ENCODE measurements at places on chromosomes 3 and 15. TPM values are rescaled to one million over a fixed set of nuclear protein-coding genes. Genes with fewer than 3 reads are reported as not detected.

The RTP4 gene
- 2.7 TPM for total RNA-seq

The CGNL1 gene
- total RNA-seq = 65.6 TPM

DNA sequence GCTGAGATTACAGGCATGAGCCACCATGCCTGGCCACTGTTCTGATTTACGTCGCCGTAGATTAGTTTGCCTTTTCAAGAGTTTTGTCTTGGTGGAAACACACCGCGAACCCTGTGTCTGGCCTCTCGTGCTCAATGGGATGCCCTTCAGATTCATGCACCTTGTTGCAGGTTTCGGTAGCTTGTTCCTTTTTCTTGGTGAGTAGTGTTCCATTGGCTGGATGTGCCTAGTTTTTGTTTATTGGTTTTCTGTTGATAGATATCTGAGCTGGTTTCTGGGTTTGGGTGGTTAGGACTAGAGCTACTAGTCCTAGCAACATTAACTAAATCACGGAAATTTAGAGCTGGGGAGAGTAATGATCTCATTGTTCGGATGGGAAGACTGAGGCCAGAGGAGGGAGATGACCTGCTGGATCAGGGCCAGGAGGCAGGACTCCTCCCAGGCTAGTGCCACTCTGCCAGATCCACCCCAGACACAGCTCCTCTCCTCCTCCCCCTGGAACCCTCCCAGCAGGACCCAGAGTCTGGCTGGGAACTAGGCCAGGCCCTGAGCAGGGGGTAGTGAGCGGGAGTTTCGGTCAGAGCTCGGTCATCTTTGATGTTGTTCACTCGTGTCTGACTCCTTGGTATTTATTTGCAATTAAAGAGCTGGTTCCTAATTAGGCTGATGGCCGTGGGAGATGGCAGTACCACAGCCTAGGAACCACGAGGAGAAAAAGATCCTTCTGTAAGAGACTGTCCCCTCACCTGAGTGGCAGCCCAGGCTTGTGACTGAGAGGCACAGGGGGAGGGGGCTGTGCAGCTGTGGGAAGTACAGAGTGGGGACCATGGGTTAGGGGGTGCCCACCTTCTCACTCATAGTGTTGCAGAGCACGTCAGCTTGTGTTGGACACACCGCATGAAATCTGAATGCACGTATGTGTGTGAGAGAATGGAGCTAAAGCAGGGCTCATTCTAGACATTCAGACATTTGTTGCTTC, 73.4 kb downstream of the SMAD6 start:
- no peak overlapping the region for H3K27ac ChIP-seq
- H3K27me3 ChIP-seq = no peaks in the 10 kb centered on the region
- H3K36me3 ChIP-seq = no peaks in the 10 kb centered on the region
- no peak for DNase-seq
- H3K4me3 ChIP-seq = no peak overlapping the region

DNA sequence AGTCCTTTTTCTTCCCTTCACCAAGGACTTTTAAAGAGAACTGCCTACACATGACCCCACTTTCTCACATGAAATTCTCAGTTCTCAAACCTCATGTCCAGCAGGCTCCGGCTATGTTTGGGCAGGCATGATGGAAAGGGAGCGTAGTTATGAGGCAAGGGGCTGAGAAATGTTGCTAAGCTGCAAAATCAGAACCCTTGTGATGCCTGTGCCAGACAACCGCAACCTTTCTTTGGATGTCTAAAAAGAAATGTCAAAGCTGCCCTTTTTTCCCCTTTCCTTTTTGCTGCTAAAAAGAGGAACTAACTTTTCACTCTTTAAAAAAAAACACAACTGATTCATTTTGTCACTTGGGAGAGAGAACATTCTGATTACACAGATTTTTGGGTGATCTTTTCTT, 19.2 kb downstream of the GNB4 start:
- H3K27ac ChIP-seq = no peak overlapping the region
- H3K36me3 ChIP-seq = no peaks in the 10 kb centered on the region
- H3K27me3 ChIP-seq = no peaks in the 10 kb centered on the region
- no peak for DNase-seq
- H3K4me1 ChIP-seq = no peaks in the 10 kb centered on the region

DNA sequence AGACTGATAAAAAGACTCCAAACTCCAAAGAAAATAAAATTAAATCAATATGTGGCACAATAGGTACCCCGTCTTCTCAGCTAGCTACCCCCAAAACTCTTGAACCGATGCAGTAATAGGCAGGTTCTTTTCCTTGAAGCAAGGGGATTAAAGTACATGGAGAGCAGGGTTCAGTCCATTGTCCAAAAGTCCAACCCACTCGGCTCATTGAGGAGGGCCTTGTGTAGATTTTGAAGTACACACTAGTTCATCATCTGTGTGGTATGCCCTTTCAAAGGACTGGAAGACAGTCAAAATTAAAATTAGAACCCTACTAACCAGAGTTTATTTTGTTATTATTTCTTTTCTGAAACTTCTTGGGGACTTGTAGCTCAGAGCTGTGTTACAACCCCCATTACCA, 23.3 kb downstream of the TF start:
- no peak overlapping the region for H3K27ac ChIP-seq
- no peak overlapping the region for H3K4me3 ChIP-seq
- no peaks in the 10 kb centered on the region for H3K36me3 ChIP-seq
- no peaks in the 10 kb centered on the region for H3K4me1 ChIP-seq

DNA sequence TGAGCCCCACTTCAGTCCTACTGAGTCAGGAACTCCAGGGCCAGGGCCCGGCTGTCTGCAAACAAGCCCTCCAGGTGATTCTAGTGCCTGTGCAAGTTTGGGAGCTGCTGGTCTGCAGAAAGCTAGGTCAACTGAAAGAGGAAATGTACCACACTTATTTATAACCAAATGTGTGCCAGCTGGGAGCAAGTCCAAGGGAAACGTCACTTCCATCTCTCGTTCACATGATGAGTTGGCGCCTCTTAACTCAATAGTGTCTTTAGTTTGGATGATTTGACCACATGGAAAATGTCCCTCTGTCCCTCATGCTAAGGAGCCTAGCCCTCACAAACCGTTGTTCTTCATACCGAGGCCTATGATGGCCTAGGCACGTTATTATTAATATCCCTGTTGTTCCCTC, 43.2 kb downstream of the GOLGA8S start:
- peak; percentile 10 for DNase-seq
- no peak overlapping the region for H3K4me3 ChIP-seq
- no peaks in the 10 kb centered on the region for H3K4me1 ChIP-seq
- H3K36me3 ChIP-seq = no peaks in the 10 kb centered on the region

DNA sequence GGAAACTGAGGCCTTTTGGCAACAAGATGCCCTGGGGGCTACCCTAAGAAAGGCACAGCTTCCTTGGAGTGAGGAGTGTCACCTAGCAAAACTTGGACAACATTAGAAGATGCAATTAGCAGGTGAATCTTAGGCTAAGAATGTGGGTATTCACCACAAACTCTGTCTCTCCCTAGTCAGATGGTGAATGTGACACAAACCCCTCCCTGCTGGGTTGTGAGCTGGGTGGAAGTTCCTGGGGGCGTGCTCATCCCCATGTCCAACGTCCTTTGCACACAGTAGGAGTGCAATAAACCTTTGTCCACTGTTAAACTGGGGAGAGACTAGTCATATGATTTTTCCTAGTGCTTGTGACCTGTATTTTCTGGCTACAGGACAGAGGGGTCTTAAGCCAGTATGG, 67.1 kb upstream of the SH3GL3 start:
- no peak overlapping the region for H3K27ac ChIP-seq
- no peak overlapping the region for H3K4me3 ChIP-seq
- H3K27me3 ChIP-seq = peaks cover 15% of the 10 kb centered on the region
- no peaks in the 10 kb centered on the region for H3K36me3 ChIP-seq
- H3K4me1 ChIP-seq = no peaks in the 10 kb centered on the region

- no peaks in the 10 kb centered on the region for H3K36me3 ChIP-seq
- DNase-seq = no peak
- H3K4me1 ChIP-seq = no peaks in the 10 kb centered on the region
- no peak overlapping the region for H3K27ac ChIP-seq
- no peaks in the 10 kb centered on the region for H3K27me3 ChIP-seq
- H3K4me3 ChIP-seq = no peak overlapping the region
These were observed 87.6 kb upstream of the KBTBD8 start for GRCh38 chr3:66910266-66911055.

- H3K4me3 ChIP-seq = no peak overlapping the region
- no peaks in the 10 kb centered on the region for H3K27me3 ChIP-seq
- no peaks in the 10 kb centered on the region for H3K36me3 ChIP-seq
- no peak for DNase-seq
- no peaks in the 10 kb centered on the region for H3K4me1 ChIP-seq
These were observed 62.8 kb downstream of the RSL24D1 start for GRCh38 chr15:55133972-55134371.

- H3K27me3 ChIP-seq = no peaks in the 10 kb centered on the region
- no peak for DNase-seq
- no peaks in the 10 kb centered on the region for H3K36me3 ChIP-seq
- no peaks in the 10 kb centered on the region for H3K4me1 ChIP-seq
- no peak overlapping the region for H3K4me3 ChIP-seq
These were observed 449.8 kb downstream of the MAGI1 start for GRCh38 chr3:65588884-65589283.

GRCh38 chr3:134328147-134328591, 46.1 kb downstream of the AMOTL2 start:
- H3K4me3 ChIP-seq = no peak overlapping the region
- H3K4me1 ChIP-seq = peaks cover 5% of the 10 kb centered on the region
- no peaks in the 10 kb centered on the region for H3K27me3 ChIP-seq
- no peak for DNase-seq
- H3K36me3 ChIP-seq = no peaks in the 10 kb centered on the region

DNA sequence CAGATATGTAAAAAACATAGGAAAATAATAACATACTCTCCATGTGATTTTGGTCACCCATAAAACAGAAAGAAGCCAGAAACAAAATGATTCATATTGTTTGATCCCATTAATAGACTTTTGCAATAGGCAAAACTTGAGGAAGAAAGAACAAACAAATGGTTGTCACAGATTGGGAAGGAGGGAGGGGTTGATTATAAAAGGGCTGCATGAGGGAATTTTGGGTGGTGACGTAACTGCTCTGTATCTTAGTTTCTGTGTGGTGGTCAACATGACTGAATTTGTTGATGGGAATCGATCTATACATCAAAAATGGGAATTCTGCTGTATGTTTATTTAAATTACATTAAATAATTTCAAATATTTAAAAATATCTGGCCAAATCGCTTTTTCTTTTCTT, 86.3 kb downstream of the P3H2 start:
- no peak overlapping the region for H3K27ac ChIP-seq
- H3K4me1 ChIP-seq = no peaks in the 10 kb centered on the region
- no peak for DNase-seq
- no peaks in the 10 kb centered on the region for H3K27me3 ChIP-seq

GRCh38 chr15:51642696-51643095, 20.1 kb upstream of the DMXL2 start:
- H3K27ac ChIP-seq = no peak overlapping the region
- no peaks in the 10 kb centered on the region for H3K36me3 ChIP-seq
- no peaks in the 10 kb centered on the region for H3K27me3 ChIP-seq
- DNase-seq = no peak
- H3K4me1 ChIP-seq = no peaks in the 10 kb centered on the region

- H3K36me3 ChIP-seq = no peaks in the 10 kb centered on the region
- no peak overlapping the region for H3K27ac ChIP-seq
- H3K4me3 ChIP-seq = no peak overlapping the region
- H3K27me3 ChIP-seq = no peaks in the 10 kb centered on the region
These were observed 15.8 kb downstream of the ILDR1 start for GRCh38 chr3:122006267-122006666.

DNA sequence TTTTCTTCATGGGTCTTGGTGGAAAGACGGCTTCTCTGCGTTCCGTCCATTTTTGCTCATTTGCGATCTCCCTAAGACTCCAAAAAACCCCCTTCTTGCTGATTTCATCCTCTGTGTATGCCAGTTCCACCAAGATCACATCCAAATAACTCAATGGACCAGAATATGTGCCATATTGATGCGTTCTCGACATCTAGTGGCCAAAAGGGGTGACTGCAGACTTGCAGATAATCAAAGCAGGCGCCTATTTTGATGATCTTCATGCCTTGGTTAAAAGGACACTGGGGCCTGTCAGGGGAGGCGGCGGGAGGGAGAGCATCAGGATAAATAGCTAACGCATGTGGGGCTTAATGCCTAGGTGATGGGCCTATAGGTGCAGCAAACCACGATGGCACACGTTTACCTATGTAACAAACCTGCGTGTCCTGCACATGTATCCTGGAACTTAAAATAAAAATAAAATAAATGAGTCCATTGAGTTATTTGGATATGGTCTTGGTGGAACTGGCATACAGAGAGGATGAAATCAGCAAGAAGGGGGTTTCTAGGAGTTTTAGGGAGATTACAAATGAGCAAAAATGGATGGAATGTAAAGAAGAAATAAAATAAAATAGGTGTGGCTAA, 104.2 kb upstream of the RAD18 start:
- no peaks in the 10 kb centered on the region for H3K27me3 ChIP-seq
- no peaks in the 10 kb centered on the region for H3K4me1 ChIP-seq
- peak; percentile 11 for DNase-seq
- no peak overlapping the region for H3K27ac ChIP-seq
- no peaks in the 10 kb centered on the region for H3K36me3 ChIP-seq

- H3K4me1 ChIP-seq = no peaks in the 10 kb centered on the region
- no peak overlapping the region for H3K4me3 ChIP-seq
- H3K27me3 ChIP-seq = no peaks in the 10 kb centered on the region
- H3K27ac ChIP-seq = no peak overlapping the region
These were observed 690.5 kb upstream of the ALCAM start for GRCh38 chr3:104676241-104676640.

- H3K27me3 ChIP-seq = no peaks in the 10 kb centered on the region
- H3K27ac ChIP-seq = no peak overlapping the region
- no peak overlapping the region for H3K4me3 ChIP-seq
- no peaks in the 10 kb centered on the region for H3K36me3 ChIP-seq
These were observed 240.2 kb upstream of the IL12A start for GRCh38 chr3:159748425-159748824.

DNA sequence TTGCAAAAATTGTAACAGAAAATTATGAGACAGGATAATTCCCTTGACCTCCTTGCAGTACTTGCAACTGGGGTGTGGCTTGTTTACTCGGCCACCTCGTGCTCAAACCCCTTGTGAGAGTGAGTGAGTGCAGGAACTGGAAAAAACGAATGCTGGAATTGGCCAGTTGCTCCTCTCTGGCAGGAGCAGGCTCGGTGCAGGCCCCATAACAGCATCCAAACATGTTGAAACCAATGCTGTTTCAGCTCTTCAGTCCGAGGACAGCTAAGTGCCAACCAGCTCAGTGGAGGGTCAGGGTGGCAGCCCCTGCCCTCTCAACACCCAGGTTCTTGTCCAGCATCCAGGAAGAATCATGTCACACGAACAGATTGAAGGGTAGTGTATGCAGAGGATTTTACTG, 36.9 kb downstream of the METTL6 start:
- no peaks in the 10 kb centered on the region for H3K27me3 ChIP-seq
- no peak for DNase-seq
- H3K36me3 ChIP-seq = no peaks in the 10 kb centered on the region
- H3K4me3 ChIP-seq = no peak overlapping the region
- H3K4me1 ChIP-seq = no peaks in the 10 kb centered on the region

DNA sequence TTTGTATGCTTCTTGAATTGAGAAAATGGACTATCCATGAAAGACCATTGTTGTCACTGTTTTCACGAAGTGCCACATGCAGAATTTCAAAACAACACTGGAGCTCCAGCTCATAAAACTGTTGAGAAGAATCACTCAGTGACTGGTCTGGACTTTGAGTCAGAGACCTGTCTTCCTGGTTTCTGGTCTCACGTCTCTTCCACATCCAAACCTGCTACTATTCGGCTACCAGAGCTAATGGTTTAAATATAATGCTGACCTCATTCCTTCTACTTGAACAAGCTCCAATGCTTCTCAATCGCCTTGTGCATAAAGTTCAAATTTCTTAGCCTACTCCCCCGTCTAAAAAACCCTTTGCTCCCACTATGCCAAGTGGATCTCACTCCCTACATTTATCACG, 227.9 kb upstream of the NR2F2 start:
- H3K4me1 ChIP-seq = no peaks in the 10 kb centered on the region
- no peaks in the 10 kb centered on the region for H3K36me3 ChIP-seq

Data from prostate gland (tissue), 2 donors.